ENCODE measurements at places on chromosomes 11 and 22. TPM values are rescaled to one million over a fixed set of nuclear protein-coding genes. Genes with fewer than 3 reads are reported as not detected.

Gene WNT11
- polyA plus RNA-seq, result 0.06 TPM

Gene ARHGAP8
- 14.8 TPM for polyA plus RNA-seq

Gene CDCA5
- polyA plus RNA-seq, result 43.4 TPM

Gene RAG1
- 0.37 TPM for polyA plus RNA-seq

Gene ACTN3
- polyA plus RNA-seq, result not detected

Gene CNTF
- 0.21 TPM for polyA plus RNA-seq

Gene PARVA
- 17.1 TPM for polyA plus RNA-seq

Gene MIOX
- polyA plus RNA-seq, result not detected

Gene LIF
- 0.18 TPM for polyA plus RNA-seq

Gene AIFM3
- 0.74 TPM for polyA plus RNA-seq

Gene TMEM225
- not detected for polyA plus RNA-seq

Gene MS4A7
- not detected for polyA plus RNA-seq

Gene HSPB2
- 0.11 TPM for polyA plus RNA-seq

Gene ZNF143
- polyA plus RNA-seq, result 11.4 TPM

Gene NXPE4
- polyA plus RNA-seq, result not detected

Gene TESMIN
- polyA plus RNA-seq, result 5.2 TPM

Gene ACCS
- 1.5 TPM for polyA plus RNA-seq

Gene PNPLA3
- polyA plus RNA-seq, result 3.4 TPM

Gene CDC45
- polyA plus RNA-seq, result 37.8 TPM

Gene CTSW
- not detected for polyA plus RNA-seq

Gene GPHA2
- 0.27 TPM for polyA plus RNA-seq

Gene SUSD2
- polyA plus RNA-seq, result not detected

Gene CABP4
- not detected for polyA plus RNA-seq

Gene TPCN2
- 8.6 TPM for polyA plus RNA-seq

Gene MMP27
- polyA plus RNA-seq, result not detected

Gene ADAMTS15
- 0.25 TPM for polyA plus RNA-seq

Gene KMT5B
- 5.7 TPM for polyA plus RNA-seq

Gene UBQLNL
- polyA plus RNA-seq, result 0.11 TPM

Gene TPBGL
- polyA plus RNA-seq, result not detected

Gene CNGA4
- 0.03 TPM for polyA plus RNA-seq

Gene GRIK4
- polyA plus RNA-seq, result not detected

Gene CATSPERZ
- polyA plus RNA-seq, result 0.80 TPM

All from foreskin keratinocyte (primary cell).